ENCODE measurements at places on chromosomes 16 and 17. TPM values are rescaled to one million over a fixed set of nuclear protein-coding genes. Genes with fewer than 3 reads are reported as not detected.

Gene KIAA0513
- total RNA-seq, result 29.4 TPM

Gene LITAFD
- not detected for total RNA-seq

Gene GPT2
- 8.3 TPM for total RNA-seq

Gene ZFP3
- total RNA-seq, result 1.5 TPM

Gene DPEP1
- 0.33 TPM for total RNA-seq

Gene APPBP2
- 55.7 TPM for total RNA-seq

Gene ENPP7
- not detected for total RNA-seq

Gene CMTR2
- total RNA-seq, result 28.4 TPM

Data from smooth muscle cell of trachea (primary cell).